ENCODE measurements at places on chromosomes 1 and 21.

DNA sequence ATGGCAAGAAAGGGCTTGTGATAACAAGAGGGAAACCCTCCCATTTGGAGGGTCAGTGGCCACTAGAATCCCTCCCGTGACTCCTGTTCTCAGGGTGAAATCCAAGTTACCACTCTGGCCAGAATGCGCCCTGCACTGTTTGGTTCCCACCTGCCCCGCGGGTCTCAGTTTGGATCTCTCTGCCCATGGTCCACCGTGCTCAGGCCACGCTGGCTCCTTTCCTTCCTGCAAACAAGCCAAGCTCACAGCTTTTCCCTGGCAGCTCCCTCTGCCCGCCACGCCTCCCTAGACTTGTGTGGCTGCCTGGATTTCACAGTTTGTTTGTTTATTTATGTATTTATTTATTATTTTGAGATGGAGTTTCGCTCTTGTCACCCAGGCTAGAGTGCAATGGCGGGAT, 179.5 kb upstream of the VAMP3 start:
- DNase-seq = no peak

GRCh38 chr1:27967106-27967883, 7.5 kb downstream of the XKR8 start:
- no peak for DNase-seq

GRCh38 chr1:238343852-238344251, 453.1 kb upstream of the ZP4 start:
- no peak for DNase-seq

- DNase-seq = no peak
Measured at GRCh38 chr1:237029850-237030535, 12.0 kb upstream of the RYR2 start.

DNA sequence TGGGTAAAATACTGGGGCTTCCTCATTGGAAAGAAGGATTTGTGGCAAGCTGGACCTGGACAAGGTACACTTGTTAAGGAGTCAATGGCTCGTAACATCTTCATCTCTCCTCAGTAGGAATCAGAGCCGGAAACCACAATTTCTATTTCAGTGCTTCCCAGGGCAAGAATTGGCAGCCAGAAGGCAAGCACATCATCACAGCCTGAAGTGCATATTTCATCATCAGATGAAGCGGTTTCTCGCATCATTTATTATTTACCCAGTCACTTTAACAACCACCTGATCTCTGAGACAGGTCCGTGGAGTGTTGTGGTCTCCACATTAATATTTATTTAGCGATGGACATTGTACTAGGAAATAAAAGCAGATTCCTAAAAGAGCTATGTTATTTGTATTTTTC, 55.0 kb downstream of the KCNJ15 start:
- no peak for DNase-seq

- no peak for DNase-seq
Measured at GRCh38 chr1:219414250-219414649, 198.7 kb downstream of the ZC3H11B start.

- DNase-seq = peak; percentile 64
Measured at GRCh38 chr21:15065392-15066122, 757 bp upstream of the NRIP1 start.

DNA sequence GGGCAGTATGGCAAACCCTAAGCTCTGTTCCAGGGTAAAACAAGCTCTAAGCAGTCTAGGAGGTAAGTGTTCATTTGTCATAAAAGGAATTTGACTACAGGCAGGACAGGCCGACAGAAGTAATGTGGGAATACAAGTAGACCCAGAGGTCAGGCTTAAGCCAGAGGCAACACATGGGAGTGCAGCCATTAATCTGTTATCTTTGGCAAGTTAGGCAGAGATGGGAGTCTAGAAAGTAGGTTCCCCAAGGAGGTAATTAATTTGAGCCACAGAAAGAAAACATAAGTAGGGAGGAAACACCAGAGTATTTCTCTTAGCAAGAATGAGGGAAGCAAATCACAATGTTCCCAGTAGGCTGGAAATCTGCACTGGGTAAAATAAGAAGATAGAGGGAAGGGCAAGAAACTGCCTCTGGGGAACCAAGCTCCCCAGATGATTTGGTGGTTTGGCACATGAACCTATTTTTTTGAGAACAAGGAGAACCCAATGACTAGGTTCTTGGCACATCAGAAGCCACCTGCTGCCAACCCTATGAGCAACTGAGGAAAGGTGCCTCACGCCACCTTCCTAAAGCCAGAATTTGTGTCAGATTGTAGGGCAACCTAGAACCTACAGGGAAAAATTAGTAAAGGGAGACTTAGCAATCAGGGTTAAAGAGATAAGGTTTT, 636.4 kb upstream of the PLXNA2 start:
- no peak for DNase-seq

DNA sequence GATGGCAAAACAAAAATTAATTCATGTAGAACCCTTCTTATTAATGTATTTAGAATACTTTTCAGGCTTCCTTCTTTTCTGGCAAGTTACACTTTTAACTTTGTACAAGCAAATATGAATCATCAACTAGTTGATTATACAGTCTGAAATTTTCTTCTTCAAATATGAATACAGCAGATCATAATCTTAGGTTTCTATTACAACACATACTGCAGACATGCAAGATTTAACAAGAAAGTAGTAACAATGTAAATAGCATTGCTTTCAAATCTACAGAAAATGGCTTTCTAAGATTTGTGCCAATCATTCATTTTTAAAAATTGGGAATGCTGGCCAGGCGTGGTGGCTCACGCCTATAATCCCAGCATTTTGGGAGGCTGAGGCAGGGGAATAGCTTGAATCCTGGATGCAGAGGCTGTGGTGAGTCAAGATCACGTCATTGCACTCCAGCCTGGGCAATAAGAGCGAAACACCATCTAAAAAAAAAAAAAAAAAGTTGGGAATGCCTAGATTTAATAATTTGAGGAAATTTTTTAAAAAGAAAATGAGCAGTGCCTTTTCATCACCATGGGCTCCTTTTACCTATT, 68.4 kb upstream of the DPYD start:
- no peak for DNase-seq

DNA sequence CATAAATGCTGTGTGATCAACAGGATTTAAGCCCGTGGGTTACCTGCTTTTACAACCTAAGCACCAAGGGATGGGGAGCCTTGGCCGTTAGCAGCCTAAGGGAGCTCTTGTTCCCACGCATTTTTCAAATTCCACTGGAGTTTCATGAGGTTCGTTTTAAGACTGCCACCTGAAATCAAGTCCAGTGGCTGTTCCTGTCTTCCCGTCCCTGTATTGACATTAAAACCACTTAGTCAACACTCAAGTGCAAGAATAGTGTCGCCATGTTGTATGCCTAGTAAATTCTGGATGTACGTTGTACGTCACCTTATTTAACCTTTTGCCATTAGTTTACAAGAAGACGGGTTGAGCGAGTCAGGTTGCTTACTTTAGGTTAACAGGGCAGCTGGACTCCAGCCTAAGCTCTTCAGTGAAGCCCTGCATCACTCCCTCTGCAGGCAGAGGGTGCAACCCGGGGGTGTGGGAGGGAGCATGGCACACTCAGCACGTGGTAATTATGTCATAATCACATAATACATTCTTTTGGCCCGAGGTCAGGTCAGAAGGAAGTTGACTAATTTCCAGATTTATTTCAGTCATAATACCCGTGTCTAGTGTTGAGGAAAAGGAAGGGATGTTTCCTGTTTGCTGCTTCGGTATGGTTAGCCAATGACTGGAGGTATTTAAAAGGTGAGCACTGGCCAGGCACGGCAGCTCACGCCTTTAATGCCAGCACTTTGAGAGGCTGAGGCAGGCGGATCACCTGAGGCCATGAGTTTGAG, 42.5 kb downstream of the CNST start:
- DNase-seq = peak; percentile 21

DNA sequence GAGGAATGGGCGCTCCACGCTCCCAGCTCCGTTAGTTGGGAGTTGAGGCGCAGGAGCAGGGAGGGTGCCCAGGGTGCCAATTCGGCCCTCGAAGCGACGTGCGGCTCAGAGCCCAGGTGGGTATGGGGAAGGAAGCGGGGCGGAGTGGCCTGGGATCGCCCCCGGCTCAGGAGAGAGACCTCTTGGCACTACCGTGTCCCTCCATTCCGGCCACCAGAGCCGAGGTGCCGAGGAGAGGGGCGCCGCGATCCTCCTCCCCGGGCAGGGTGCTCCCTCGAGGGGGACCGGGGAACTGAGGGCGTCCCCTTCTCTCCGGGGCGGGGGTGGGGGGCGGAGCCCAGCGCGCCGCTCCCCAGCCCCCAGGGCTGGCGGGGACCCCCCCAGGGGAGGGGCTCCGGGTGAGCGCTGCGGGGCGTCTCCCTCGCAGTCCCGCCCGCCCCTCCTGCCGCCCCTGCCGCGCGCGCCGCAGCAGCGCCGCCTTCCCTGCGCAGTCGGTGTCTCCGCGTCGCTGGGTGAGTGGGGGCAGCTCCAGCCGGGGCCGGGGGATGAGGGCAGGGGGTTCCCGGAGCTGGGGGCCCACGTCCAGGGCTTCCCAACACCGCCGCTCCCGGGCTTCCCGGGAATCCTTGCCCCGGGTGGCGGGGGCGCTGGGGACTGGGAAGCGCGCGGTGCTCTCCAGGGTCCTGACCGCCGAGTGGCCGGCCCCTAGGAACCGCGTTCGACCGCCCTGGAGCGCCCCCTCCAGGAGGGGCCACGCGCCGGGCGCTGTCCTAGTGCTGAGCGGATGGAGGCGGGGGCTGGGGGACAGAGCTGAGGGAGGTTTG, at the start of gene HPCA:
HPCA (plus strand) TSS at position 488 of the 824 bp plus-strand sequence. CDS start 2,408 bp downstream, outside the sequence.
- no peak for DNase-seq

Measured in activated T-cell treated with anti-CD3 and anti-CD28 coated beads for 4 hours (primary cell).